ENCODE measurements at places on chromosomes 16 and 17.

- DNase-seq, result no peak
These were observed 78.6 kb downstream of the CDK5R1 start for GRCh38 chr17:32565401-32565800.

DNA sequence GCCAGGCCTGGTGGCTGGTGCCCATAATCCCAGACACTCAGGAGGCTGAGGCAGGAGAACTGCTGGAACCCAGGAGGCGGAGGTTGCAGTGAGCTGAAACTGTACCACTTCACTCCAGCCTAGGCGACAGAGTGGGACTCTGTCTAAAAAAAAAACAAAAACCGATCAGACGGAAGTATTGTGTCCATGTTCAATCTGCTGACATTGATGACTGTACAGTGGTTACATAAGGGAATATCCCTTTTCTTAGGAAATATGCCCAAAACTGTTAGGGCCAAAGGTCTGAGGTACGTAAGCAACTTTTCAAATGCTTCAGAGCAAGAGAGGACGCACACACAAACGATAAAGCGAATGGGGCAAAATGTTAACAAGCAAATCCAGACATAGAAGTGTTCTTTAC lies 69.8 kb upstream of the DNAH17 start:
- no peak for DNase-seq

DNA sequence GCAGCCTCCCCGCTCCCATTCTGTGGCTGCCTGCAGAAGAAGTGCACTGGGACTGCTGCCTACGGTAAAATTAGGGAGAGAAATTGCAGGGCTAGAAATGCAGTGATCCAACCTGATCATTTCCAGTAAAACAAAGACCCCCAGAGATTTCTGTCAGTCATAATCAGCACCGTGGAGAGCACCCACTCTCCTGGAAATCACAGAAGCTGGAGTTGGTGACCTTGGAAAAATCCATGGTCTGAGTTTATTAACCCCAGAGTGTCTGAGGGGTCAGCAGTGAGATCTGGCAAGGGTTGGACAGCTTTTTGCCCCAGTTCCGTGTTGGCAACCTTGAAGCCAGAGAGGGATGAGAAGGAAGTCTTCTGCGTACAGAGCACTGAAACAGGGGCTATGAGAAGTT lies 7.8 kb downstream of the SYCE1L start:
- no peak for DNase-seq

- no peak for DNase-seq
These were observed 189.5 kb downstream of the ABCC12 start for GRCh38 chr16:47966325-47966724.

- no peak for DNase-seq
These were observed 1.3 kb downstream of the ABCC11 start for GRCh38 chr16:48246066-48246465.

GRCh38 chr17:55487695-55488432 lies 23.4 kb downstream of the SMIM36 start:
- DNase-seq, result no peak

- DNase-seq, result no peak
These were observed 488.6 kb downstream of the HAPSTR1 start for GRCh38 chr16:9580025-9580424.

Data from upper lobe of right lung (tissue), 1 donor.